Fibroblast of skin of right quadriceps (primary cell): ENCODE measurements at places on chromosomes 5 and 9.

- DNase-seq = no peak
Observed at GRCh38 chr5:69528035-69528434, 32.0 kb upstream of the GTF2H2C start.

- no peak for DNase-seq
Observed at GRCh38 chr9:133247632-133248031, 27.4 kb downstream of the ABO start.

GRCh38 chr5:107501965-107502675 lies 168.6 kb downstream of the EFNA5 start:
- peak; percentile 57 for DNase-seq

DNA sequence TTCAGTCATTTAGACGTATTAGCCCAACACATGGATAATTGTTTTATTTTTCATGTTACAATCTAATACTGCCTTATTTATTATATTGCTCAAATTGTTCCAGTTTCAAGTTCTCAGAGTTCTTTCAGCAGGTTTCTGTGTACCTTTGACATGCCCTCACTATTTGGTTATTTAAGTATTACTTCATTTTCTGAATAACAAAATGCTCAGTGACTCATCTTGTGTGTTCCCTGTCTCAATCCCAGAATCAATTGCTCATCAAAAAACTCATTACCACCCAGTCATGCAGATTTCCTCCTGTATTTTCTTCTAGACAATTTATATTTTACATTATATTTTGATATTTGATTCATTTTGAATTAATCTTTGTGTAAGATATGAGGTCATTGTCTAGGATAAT lies 562.6 kb downstream of the ANXA1 start:
- no peak for DNase-seq

- peak; percentile 99 for DNase-seq
Observed at GRCh38 chr5:39399135-39400036, 25.4 kb downstream of the DAB2 start.

DNA sequence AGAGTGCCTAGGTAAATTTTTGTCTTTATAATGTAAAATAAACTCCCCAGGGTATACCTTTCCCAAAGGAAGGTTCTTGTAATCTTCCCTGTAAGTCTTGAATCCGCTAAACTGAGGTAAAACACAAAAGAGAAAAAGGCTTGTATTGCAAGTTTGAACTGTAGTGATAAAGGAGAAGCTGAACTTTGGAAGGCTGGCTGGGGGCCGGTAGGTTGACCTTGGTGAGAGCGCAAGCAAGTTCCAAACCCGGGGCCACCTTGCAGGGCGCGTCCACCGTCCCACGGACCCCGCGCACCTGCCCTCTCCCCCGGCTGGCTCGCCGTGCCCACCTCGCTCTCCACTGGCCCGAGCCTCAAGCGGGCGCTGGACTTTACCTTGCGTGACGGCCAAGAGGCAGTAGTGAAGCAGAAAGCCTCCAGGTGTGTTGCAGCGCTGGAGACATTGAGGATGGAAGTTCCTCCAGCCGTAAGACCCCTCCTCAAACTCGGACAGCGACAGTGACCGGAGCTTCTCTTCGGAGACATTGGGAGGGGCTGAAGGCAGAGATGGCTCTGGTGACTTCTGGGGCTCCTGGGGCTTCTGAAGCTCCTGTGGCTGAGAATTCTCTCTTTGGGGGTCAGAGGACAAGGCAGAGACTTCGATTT lies 428 bp downstream of the SLCO4C1 start:
- no peak for DNase-seq

DNA sequence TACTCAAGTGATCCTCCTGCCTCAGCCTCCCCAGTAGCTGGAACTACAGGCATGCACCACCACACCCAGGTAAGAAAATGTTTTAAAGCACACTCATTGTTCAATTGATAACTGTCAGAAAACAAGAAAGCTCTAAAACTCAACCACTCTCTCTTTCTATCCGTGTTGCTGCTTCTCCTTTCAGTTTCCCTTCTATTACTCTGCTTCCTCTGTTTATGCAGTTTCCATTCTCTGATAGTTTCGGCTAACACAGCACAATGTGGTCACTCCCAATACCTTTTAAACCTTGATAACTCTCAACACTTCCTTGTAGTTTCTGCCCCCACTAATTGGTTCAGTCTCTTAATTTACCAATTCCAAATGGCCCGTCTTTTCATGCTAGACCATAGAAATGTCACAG lies 59.2 kb upstream of the NR4A3 start:
- DNase-seq = no peak

- no peak for DNase-seq
Observed at GRCh38 chr9:120854596-120855327, 12.0 kb upstream of the PSMD5 start.

GRCh38 chr5:74578356-74579044 lies 62.0 kb downstream of the ENC1 start:
- DNase-seq = no peak

DNA sequence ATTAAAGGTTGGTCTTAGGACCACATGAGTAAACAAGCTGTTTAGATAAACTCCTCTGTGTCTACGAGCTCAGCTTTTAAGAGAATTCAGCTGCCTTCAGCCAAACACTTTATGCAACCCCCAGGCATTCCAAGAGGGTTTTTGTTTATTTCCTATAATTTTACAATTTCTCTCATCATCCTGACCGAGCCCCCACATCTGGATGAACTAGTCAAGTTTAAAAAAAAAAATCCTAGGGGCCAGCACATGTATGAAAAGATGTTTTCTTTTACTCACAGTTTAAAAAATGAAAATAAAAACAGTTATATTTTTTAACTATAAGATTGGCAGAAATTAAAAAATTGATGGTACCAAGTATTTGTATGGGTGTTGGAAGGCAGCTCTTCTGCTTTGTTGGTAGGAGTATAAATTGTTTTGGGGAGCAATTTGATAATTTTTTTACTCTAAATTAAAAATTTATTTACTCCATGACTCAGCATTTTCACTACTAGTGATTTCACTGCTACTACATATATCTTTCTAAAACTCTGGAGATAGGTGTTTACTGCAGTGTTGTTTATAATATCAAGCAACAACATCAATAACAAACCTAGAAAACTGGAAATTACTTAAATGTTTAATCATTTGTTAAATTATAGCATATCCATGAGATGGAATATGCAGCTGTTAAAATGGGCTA lies 18.1 kb downstream of the YTHDC2 start:
- no peak for DNase-seq

DNA sequence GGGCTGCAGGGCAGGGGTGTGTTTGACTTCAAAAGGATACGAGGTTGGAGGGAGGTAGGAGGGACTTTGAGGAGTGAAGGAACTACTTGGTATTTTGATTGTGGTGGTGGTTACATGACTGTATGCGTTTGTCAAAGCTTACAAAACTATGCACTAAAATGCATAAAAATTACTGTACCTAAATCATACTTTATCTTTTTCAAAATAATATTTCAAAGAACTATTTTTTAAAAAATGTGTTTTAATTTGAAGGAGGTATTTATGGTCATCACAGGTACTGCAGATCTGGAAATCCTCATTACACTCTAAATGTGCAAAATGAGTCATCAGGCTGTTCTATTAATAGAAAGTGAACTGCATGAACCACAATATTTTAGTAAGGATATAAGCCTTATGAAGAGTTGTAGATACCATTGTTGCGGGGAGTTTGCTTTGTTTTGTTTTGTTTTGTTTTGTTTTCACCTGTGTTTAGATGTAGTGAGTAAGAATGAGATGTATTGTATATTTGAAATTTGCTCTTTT lies 116.9 kb downstream of the ARRDC3 start:
- peak; percentile 66 for DNase-seq

GRCh38 chr9:34372467-34373011 lies 4.2 kb downstream of the MYORG start:
- no peak for DNase-seq

- DNase-seq = peak; percentile 47
Observed at GRCh38 chr9:26210338-26210851, 532.2 kb upstream of the TUSC1 start.

GRCh38 chr5:178940569-178941360 lies at the start of gene ZNF454:
Gene ZNF454 (plus strand): TSS chr5:178941198. CDS start chr5:178942792, 1,594 bp downstream.
- DNase-seq = peak; percentile 95

DNA sequence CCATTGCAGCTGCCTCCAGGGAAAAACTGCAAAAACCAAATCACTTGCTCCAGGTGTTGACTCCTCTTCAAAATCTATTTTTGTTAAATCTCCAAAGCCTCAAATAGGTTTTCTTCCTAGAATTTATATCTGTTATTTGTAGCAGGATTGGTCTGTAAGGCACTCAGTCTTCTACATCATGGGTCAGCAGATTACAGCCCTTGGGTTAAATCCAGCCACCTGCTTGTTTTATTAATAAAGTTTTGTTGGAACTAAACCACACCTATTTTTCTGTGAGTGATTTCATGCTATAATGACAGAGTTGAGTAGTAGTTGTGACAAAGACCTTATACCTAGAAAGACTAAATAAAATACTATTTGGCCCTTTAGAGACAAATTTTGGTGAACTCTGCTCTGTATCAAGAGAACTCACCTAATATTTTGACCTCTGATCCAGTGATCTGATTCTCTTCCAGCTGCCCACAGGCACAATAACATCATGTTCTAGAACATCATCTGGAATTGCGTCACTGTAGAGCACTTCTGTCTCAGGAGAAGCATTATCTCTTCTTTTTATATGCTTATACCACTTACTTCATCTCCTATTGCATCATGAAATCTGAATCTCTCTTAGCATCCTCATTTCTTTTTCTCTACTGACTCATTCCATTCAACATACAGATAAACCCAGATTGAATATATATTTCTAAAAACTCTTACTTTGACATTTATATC lies 130.1 kb downstream of the RPS23 start:
- DNase-seq = peak; percentile 56

- peak; percentile 55 for DNase-seq
Observed at GRCh38 chr5:136249678-136250266, 56.8 kb upstream of the SMIM32 start.

DNA sequence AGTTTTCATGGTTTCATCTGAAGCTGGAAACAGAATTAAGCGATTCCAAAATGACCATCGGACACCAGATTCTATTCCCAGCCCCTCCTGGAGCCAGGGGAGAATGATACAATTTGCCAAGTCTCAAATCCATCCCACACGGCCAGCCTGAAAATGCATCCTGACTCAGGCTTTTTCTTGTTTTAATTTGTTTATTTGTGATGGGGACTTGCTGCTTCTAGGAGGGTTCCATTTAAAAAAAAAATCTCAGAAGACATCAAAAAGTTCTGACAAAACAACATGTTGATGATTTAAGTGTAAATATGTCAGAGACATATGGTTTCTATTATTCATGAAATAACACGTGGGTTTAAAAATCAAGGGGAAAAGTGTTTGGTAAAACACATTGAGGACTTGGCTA lies 173.2 kb downstream of the GAS1 start:
- DNase-seq = no peak

GRCh38 chr9:133677126-133678010 lies 41.2 kb downstream of the DBH start:
- DNase-seq = no peak

GRCh38 chr5:44839018-44839681 lies 30.4 kb downstream of the MRPS30 start:
- DNase-seq = no peak

DNA sequence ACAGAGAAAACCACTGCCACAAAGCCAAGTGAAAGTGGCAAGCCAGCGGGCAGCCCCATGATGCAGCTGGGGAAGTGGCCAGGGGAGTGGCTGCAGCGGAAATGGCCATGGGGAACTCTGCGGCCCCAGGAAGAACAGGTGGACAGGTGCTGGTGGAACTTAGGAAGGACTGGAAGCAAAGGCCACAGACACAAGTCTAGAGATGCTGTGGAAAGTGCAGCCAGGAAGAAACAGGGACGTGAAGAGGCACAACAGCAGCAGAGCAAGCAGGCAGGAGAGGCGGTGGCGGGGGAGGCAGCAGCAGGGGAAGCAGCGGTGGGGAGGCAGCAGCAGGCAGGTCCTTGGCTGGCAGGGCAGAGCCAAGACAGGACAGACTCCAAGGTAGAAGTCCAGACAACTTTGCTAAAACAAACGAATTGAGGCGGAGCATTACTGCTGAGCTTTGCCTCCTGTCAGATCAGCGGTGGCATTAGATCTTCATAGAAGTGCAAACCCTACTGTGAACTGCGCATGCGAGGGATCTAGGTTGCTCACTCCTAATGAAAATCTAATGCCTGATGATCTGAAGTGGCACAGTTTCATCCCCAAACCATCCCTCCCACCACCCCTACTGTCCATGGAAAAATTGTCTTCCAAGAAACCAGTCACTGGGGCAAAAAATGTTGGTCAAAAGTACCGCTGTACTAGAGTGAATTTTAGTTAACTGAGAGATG lies 11.8 kb downstream of the SURF6 start:
- no peak for DNase-seq

- DNase-seq = no peak
Observed at GRCh38 chr5:34928267-34928666, 1.1 kb upstream of the DNAJC21 start.

- no peak for DNase-seq
Observed at GRCh38 chr5:83353774-83354173, 117.8 kb upstream of the VCAN start.

GRCh38 chr5:78888580-78889368 lies 96.3 kb downstream of the ARSB start:
- no peak for DNase-seq

- DNase-seq = peak; percentile 97
Observed at GRCh38 chr5:38783011-38783561, 62.7 kb upstream of the OSMR start.

- no peak for DNase-seq
Observed at GRCh38 chr5:91269198-91269597, 113.9 kb downstream of the ARRDC3 start.

- no peak for DNase-seq
Observed at GRCh38 chr9:19286634-19287188, 56.2 kb downstream of the DENND4C start.

GRCh38 chr9:135951889-135952663 lies 9.1 kb downstream of the UBAC1 start:
- no peak for DNase-seq

DNA sequence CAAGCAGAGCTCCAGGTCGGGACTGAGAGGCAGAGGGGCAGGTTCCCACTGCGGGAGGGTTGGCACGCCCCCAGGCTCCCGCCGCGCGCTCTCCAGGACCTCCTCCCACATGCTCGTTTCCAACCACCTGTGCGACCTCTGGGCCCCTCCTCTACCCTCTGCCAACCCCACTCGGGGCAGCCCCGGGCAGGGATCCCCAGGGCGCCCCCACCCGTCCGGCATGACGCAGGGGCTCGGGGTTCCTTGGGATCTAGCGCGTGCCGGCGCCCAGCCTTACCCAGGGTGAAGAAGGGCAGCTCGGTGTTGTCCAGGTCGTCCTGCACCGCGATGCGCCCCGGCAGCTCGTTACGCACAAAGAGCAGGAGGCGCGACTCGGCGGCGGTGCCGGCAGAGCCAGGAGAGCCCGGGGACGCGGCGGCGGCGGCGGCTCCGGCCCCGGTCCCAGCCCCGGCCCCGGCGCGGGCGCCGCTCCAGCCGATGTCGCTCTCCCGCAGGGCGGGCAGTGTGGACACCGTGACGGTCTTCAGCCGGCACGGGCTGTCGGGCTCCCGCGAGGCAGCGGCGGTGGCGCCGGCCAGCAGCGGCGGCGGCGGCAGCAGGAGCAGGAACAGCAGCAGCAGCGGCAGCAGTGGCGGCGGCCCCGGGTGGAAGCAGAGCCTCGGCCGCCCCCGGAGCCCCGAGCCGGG lies 494 bp downstream of the ASTN2 start:
- DNase-seq = no peak

GRCh38 chr9:84754461-84754860 lies 84.9 kb downstream of the NTRK2 start:
- DNase-seq = peak; percentile 89

- DNase-seq = no peak
Observed at GRCh38 chr9:20604562-20604961, 17.7 kb downstream of the MLLT3 start.
